Vagina (tissue), 2 donors: ENCODE measurements at places on chromosomes 7 and 10. TPM values are rescaled to one million over a fixed set of nuclear protein-coding genes. Genes with fewer than 3 reads are reported as not detected.
A peak's percentile ranks its signal among the peaks of the same experiment; 100 is the strongest.

The SFRP5 gene
- 1.7 TPM for total RNA-seq

The NODAL gene
- not detected for total RNA-seq

DNA sequence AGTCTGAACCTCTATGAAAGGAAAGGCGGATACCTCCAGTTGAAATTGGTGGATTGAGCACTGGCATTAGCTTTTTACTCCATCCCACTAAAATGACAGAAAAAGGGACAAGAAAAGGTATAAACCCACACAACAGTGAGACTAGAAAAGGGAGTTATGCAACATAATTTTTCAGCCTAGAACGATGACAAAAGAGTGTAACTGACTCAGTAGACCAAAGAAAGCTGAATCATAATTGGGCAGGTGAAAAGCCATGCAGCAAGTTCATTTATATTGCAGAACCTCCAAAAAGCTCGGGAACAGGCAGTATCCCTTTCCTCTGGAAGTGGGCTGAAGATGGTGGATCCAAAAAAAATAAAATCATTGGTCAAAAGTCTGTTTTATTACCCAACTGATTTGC lies 30.5 kb upstream of the ZCCHC24 start:
- H3K36me3 ChIP-seq = no peaks in the 10 kb centered on the region
- no peak overlapping the region for H3K27ac ChIP-seq
- no peaks in the 10 kb centered on the region for H3K4me1 ChIP-seq

GRCh38 chr10:5743736-5744135 lies 59.1 kb downstream of the TASOR2 start:
- no peaks in the 10 kb centered on the region for H3K27me3 ChIP-seq
- H3K27ac ChIP-seq = no peak overlapping the region
- H3K36me3 ChIP-seq = no peaks in the 10 kb centered on the region
- no peak for DNase-seq
- H3K4me3 ChIP-seq = no peak overlapping the region
- no peaks in the 10 kb centered on the region for H3K4me1 ChIP-seq

- H3K27ac ChIP-seq = no peak overlapping the region
- no peak for DNase-seq
- H3K36me3 ChIP-seq = no peaks in the 10 kb centered on the region
- H3K27me3 ChIP-seq = no peaks in the 10 kb centered on the region
- no peak overlapping the region for H3K4me3 ChIP-seq
Measured at GRCh38 chr10:72557362-72557761, 68.5 kb downstream of the MICU1 start.

The SUGCT gene
- total RNA-seq = 2.2 TPM

DNA sequence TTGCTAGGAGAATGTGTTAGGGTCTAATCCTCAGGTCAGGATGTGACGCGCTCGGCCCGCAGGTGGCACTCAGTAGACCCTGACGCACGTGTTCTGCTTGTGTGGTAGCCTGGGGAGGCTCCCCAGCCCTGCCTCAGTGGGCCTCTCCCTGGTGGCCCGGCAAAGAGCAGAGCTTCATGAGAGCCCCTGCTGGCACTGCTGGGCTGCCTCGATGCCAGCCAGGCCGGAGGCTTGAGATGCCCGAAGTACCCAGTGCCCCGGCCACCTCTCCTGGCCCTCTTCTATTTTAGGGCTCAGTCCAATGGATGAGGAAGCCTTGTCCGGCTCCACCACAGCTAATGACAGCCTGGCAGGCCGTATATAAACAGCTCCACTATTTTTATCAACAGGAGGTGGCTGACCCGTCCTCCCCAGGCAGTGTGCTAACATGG lies 42.0 kb downstream of the PRF1 start:
- H3K4me1 ChIP-seq = peaks cover 15% of the 10 kb centered on the region
- H3K4me3 ChIP-seq = no peak overlapping the region
- no peak for DNase-seq
- H3K27ac ChIP-seq = no peak overlapping the region
- H3K27me3 ChIP-seq = no peaks in the 10 kb centered on the region

- no peaks in the 10 kb centered on the region for H3K36me3 ChIP-seq
- no peaks in the 10 kb centered on the region for H3K27me3 ChIP-seq
- H3K4me1 ChIP-seq = peaks cover 21% of the 10 kb centered on the region
- H3K27ac ChIP-seq = no peak overlapping the region
- H3K4me3 ChIP-seq = no peak overlapping the region
Measured at GRCh38 chr7:155255621-155256020, 42.1 kb upstream of the INSIG1 start.

The VPS41 gene
- total RNA-seq = 46.7 TPM

The AMPH gene
- total RNA-seq = 13.3 TPM

- DNase-seq = no peak
- H3K27me3 ChIP-seq = no peaks in the 10 kb centered on the region
- H3K4me1 ChIP-seq = no peaks in the 10 kb centered on the region
Measured at GRCh38 chr7:142131439-142132185, 20.1 kb downstream of the MGAM2 start.

- H3K27me3 ChIP-seq = no peaks in the 10 kb centered on the region
- peaks cover 23% of the 10 kb centered on the region for H3K4me1 ChIP-seq
- no peak for DNase-seq
- H3K36me3 ChIP-seq = no peaks in the 10 kb centered on the region
Measured at GRCh38 chr10:99435986-99436638, 5.7 kb upstream of the GOT1 start.

The ORC5 gene
- total RNA-seq = 19.9 TPM

- peak; percentile 77 for DNase-seq
- no peaks in the 10 kb centered on the region for H3K4me1 ChIP-seq
- no peak overlapping the region for H3K4me3 ChIP-seq
- H3K27ac ChIP-seq = no peak overlapping the region
Measured at GRCh38 chr7:55474944-55475854, 97.1 kb downstream of the VOPP1 start.

DNA sequence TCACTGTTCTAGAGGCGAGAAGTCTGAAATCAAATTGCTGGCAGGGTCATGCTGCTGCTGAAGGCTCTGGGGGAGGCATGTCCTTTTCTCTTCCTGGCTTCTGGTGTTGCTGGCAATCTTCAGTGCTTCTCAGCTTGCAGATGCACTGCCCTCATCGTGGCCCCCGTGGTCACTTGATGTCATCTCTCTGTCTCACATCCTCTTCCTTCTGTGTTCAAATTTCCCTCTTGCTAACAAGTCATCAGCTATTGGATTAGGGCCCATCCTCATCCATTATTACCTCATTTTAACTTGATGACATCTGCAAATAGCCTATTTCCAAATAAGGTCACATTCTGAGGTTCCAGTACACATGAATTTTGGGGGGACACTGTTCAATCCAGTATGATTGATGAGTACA lies 36.6 kb upstream of the SRGN start:
- H3K27me3 ChIP-seq = no peaks in the 10 kb centered on the region
- H3K4me3 ChIP-seq = no peak overlapping the region
- H3K36me3 ChIP-seq = no peaks in the 10 kb centered on the region
- DNase-seq = no peak
- no peaks in the 10 kb centered on the region for H3K4me1 ChIP-seq
- no peak overlapping the region for H3K27ac ChIP-seq

DNA sequence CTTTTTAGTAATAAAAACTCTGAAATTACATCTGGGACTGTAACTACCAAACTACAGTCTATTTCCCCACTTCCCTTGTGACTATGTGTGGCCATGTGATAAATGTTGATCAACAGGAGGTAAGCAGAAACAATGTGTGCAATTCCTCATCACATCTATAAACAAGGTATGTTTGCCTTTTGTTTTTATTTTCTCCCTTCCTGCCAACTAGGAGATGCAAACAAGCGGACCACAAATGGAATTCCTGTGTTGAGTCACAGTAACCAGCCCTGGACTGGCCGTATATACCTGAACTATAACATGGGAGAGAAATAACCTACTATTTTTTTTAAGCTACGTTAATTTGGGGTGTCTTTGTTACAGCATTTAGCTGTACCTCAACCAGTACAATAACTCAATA lies 52.5 kb downstream of the SCRN1 start:
- no peaks in the 10 kb centered on the region for H3K36me3 ChIP-seq
- H3K4me3 ChIP-seq = no peak overlapping the region
- no peaks in the 10 kb centered on the region for H3K27me3 ChIP-seq
- DNase-seq = no peak
- H3K27ac ChIP-seq = no peak overlapping the region
- no peaks in the 10 kb centered on the region for H3K4me1 ChIP-seq

The MBL2 gene
- total RNA-seq = not detected

The NKX1-2 gene
- total RNA-seq = 0.98 TPM

DNA sequence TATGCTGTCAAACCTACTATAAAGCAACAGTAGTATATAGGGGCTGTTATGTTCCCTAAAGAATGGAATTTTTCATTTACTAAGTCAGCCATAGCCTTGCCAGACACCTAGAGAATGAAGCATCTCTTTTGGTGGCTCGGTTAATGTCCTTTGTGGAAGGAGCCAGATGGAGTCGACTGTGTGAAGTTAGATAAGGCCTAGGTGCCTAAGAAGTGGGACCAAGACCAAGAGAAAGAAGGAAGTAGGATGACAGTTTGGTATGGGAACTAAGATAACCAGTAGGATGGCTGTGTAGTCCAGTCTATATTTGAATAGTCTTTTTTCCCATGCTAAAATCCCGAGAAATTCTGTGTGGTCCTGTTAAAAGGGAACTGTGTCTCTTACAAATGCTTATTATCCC lies 62.2 kb downstream of the REEP3 start:
- H3K27ac ChIP-seq = no peak overlapping the region
- H3K4me1 ChIP-seq = peaks cover 27% of the 10 kb centered on the region
- no peaks in the 10 kb centered on the region for H3K27me3 ChIP-seq
- no peak overlapping the region for H3K4me3 ChIP-seq
- no peaks in the 10 kb centered on the region for H3K36me3 ChIP-seq

- DNase-seq = no peak
- H3K4me1 ChIP-seq = no peaks in the 10 kb centered on the region
- no peak overlapping the region for H3K27ac ChIP-seq
- no peaks in the 10 kb centered on the region for H3K27me3 ChIP-seq
Measured at GRCh38 chr10:9081253-9081652, 1026.8 kb downstream of the GATA3 start.

DNA sequence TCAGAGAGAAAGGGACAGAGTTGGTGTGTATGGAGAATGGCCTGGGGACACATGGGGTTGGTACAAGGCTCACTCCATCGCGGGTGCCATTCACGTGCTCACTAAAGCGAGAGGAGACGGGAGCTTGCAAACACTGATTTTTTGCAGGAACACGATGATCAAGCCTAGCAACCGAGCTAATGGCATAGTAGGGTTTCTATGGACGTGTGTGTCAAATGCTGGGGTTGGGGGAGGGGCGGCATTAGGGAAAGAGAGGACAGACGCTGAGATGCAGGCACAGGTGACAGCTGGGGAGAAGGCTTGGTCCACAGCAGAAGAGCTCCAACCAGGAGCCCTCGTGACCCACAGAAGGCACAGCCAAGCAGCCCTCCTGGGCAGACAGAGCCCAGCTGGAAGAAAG lies 33.9 kb downstream of the RCC1L start:
- H3K4me1 ChIP-seq = peaks cover 27% of the 10 kb centered on the region
- no peaks in the 10 kb centered on the region for H3K36me3 ChIP-seq
- H3K27ac ChIP-seq = no peak overlapping the region
- DNase-seq = no peak
- H3K27me3 ChIP-seq = no peaks in the 10 kb centered on the region
- no peak overlapping the region for H3K4me3 ChIP-seq

GRCh38 chr7:108330227-108330626 lies 126.0 kb downstream of the NRCAM start:
- H3K27ac ChIP-seq = no peak overlapping the region
- no peaks in the 10 kb centered on the region for H3K36me3 ChIP-seq
- H3K4me1 ChIP-seq = no peaks in the 10 kb centered on the region
- no peak overlapping the region for H3K4me3 ChIP-seq
- DNase-seq = no peak

- no peak for DNase-seq
- H3K27me3 ChIP-seq = no peaks in the 10 kb centered on the region
- peak overlapping the region; percentile 89 for H3K4me3 ChIP-seq
- peaks cover 59% of the 10 kb centered on the region for H3K4me1 ChIP-seq
Measured at GRCh38 chr10:930625-931325, 730 bp downstream of the LARP4B start.

GRCh38 chr7:945556-946255 lies 8.8 kb downstream of the ADAP1 start:
- peak overlapping the region; percentile 17 for H3K27ac ChIP-seq
- no peaks in the 10 kb centered on the region for H3K36me3 ChIP-seq
- no peak overlapping the region for H3K4me3 ChIP-seq
- DNase-seq = no peak
- peaks cover 8% of the 10 kb centered on the region for H3K4me1 ChIP-seq

GRCh38 chr10:128286762-128287500 lies 160.7 kb upstream of the MKI67 start:
- H3K4me3 ChIP-seq = no peak overlapping the region
- H3K4me1 ChIP-seq = no peaks in the 10 kb centered on the region
- no peaks in the 10 kb centered on the region for H3K36me3 ChIP-seq
- no peaks in the 10 kb centered on the region for H3K27me3 ChIP-seq
- H3K27ac ChIP-seq = no peak overlapping the region
- DNase-seq = no peak

The EEPD1 gene
- 9.8 TPM for total RNA-seq

DNA sequence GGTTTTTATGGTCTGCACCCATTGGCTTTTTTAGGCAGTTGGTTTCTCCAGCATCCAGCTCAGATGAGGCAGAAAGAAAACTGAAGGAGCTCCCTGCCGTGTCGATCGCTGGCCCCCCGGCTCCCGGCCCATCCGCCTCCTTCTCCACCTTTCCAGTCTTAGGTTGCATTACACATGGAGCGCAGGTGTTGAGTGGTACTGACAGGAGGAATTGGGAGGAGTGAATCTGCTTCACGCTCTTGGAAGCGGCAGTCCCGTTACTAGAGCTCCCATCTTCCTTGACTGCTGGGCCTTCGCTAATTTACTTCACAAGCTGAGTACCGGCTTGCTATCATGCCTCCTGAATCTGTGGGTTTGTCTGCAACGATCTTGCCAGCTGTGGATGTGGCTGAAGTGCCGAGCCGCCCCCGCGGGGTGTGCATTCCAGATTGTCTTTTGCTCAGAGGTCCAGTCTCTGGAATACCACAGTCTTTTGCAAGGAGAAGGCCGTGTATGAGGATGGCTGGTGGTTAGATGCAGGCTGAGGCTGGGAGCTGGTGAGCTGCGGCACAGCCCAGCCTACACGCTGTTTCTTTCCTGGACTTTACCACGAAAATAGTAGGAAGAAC lies 17.1 kb downstream of the IQCE start:
- H3K27ac ChIP-seq = no peak overlapping the region
- peaks cover 15% of the 10 kb centered on the region for H3K36me3 ChIP-seq
- H3K4me3 ChIP-seq = no peak overlapping the region
- DNase-seq = no peak
- H3K4me1 ChIP-seq = no peaks in the 10 kb centered on the region

DNA sequence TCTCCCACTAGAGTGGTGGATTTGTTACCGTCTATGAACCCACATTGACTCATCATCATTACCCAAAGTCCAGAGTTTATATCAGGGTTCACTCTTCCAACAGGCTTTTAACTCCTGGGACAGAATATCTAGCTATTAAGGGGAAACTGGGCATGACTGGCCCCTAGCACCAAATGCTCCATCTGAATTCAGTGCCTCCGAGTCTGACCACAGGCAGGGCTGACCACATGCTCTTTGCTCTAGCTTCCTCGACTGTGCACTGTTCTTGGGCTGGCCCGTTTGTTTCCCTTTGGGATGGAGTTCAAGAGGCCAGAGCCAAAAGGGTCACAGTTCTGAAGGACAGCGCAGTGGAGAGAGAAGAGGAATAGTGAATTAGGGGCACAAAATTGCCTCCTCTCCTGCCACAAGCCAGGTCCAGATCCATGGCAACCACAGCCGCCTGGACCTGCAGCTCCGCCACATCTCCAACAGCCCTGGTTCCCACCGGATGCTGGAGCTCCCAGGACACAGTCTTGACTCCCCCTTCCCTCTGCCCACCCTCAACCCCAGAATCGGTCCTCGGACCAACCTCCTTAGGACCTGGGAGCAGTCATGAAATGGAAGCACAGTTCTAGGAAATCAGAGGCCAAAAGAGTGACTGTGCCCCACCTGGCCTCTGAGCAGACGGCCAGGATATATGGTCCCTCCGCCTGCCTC lies 16.2 kb downstream of the CAMK2G start:
- H3K27me3 ChIP-seq = no peaks in the 10 kb centered on the region
- no peak overlapping the region for H3K27ac ChIP-seq
- no peak overlapping the region for H3K4me3 ChIP-seq

The HABP2 gene
- total RNA-seq = not detected
